WTC11 (cell line): ENCODE measurements at places on chromosomes 2 and 18.

GRCh38 chr2:157777427-157777826 is 98.7 kb downstream of the ACVR1 start:
- peaks cover 20% of the 10 kb centered on the region for H3K4me1 ChIP-seq
- no peaks in the 10 kb centered on the region for H3K27me3 ChIP-seq
- H3K27ac ChIP-seq: no peak overlapping the region
- no peak overlapping the region for H3K4me3 ChIP-seq
- DNase-seq: peak; percentile 36
- H3K36me3 ChIP-seq: peaks cover 24% of the 10 kb centered on the region

GRCh38 chr2:74856004-74856578 is 22.2 kb downstream of the HK2 start:
- peaks cover 38% of the 10 kb centered on the region for H3K4me1 ChIP-seq
- no peaks in the 10 kb centered on the region for H3K27me3 ChIP-seq
- H3K27ac ChIP-seq: no peak overlapping the region; the same call in 1 of the 2 replicates

- H3K4me3 ChIP-seq: no peak overlapping the region
- H3K4me1 ChIP-seq: peaks cover 13% of the 10 kb centered on the region
- no peak overlapping the region for H3K27ac ChIP-seq
- H3K36me3 ChIP-seq: peaks cover 47% of the 10 kb centered on the region
These were observed 48.5 kb downstream of the CCDC138 start for GRCh38 chr2:108835040-108835439.

DNA sequence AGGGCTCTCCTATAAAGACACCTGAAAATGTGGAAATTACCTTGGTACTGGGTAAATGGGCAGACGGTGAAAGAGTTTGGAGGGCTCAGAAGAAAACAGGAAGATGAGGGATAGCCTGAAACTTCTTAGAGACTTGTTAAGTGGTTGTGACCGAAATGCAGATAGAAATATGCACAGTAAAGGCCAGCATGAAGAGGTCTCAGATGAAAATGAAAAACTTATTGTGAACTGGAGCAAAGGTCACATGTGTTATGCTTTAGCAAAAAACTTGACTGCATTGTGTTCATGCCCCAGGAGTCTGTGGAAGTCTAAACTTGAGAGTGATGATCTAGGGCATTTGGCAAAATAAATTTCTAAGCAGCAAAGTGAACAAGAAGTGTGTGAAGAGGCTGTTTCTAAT is 137.1 kb downstream of the CBLN2 start:
- no peak overlapping the region for H3K4me3 ChIP-seq
- H3K27me3 ChIP-seq: peaks cover 4% of the 10 kb centered on the region
- DNase-seq: no peak
- peaks cover 36% of the 10 kb centered on the region for H3K36me3 ChIP-seq
- H3K4me1 ChIP-seq: no peaks in the 10 kb centered on the region

GRCh38 chr18:21327101-21327500 is 85.1 kb downstream of the GREB1L start:
- no peak overlapping the region for H3K4me3 ChIP-seq
- H3K4me1 ChIP-seq: peaks cover 36% of the 10 kb centered on the region
- H3K36me3 ChIP-seq: no peaks in the 10 kb centered on the region
- H3K27ac ChIP-seq: peak overlapping the region; percentile 90; the same call in 1 of the 2 replicates

GRCh38 chr2:141348481-141348880 is 782.3 kb downstream of the LRP1B start:
- H3K27me3 ChIP-seq: no peaks in the 10 kb centered on the region
- no peak overlapping the region for H3K4me3 ChIP-seq
- H3K27ac ChIP-seq: no peak overlapping the region
- no peaks in the 10 kb centered on the region for H3K36me3 ChIP-seq

GRCh38 chr2:86307431-86307830 is 30.0 kb downstream of the REEP1 start:
- DNase-seq: no peak
- no peaks in the 10 kb centered on the region for H3K36me3 ChIP-seq
- no peaks in the 10 kb centered on the region for H3K27me3 ChIP-seq

DNA sequence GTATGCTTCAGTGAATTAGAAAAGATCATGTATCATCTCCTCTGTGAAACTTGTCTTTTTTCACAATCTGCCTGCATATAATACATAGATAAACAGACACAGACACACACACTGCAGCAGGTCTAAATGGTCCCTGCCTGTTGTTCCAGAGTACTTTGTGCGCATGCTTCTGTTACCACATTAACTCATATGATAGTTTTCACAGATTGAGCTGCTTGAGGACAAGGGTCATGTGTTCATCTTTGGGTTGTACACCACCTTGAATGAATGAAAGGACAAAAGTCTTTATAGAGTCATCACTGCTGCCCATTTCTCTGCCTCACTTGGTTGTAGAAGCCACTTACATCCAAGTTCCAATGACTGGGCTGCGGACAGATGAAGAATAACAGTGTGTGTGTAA is 72.7 kb upstream of the GLS start:
- no peak for DNase-seq
- H3K4me3 ChIP-seq: no peak overlapping the region
- no peak overlapping the region for H3K27ac ChIP-seq

DNA sequence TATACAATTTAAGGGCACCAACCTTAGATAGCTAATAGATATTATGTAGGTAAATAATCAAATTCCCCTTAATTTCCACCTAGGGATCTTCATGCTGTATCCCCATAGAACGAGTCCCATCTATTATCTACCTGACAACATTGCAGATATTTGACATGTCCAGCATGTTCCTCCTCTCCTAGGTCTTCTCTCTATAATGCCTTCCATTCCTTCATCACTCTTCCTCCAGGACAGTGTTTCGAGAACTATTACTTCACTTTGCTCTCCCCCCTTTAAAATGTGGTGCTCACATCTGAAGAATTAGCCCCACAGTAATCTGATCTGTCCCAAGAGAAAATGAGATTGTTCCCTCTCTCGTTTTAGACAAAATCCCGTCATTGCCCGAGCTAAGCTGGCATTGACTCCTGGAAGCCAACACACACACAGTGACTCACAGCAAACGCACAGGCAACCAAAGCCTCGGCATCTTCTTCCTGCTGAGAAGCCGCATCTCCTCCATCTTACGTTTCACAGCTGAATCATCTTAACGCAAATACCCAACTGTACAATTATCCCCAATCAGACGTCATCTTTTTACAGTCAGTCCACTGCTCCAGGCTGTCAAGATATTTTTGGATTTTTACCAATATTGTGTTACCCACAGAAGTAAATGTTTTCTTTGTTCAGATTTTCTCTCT is 162.9 kb upstream of the AGAP1 start:
- no peak overlapping the region for H3K4me3 ChIP-seq
- DNase-seq: no peak
- H3K27ac ChIP-seq: no peak overlapping the region
- H3K27me3 ChIP-seq: no peaks in the 10 kb centered on the region; the same call in 1 of the 2 replicates
- no peaks in the 10 kb centered on the region for H3K36me3 ChIP-seq

GRCh38 chr2:140988597-140988996 is 1142.2 kb downstream of the LRP1B start:
- no peaks in the 10 kb centered on the region for H3K36me3 ChIP-seq
- no peak for DNase-seq
- H3K27me3 ChIP-seq: no peaks in the 10 kb centered on the region
- peaks cover 19% of the 10 kb centered on the region for H3K4me1 ChIP-seq
- H3K27ac ChIP-seq: no peak overlapping the region

DNA sequence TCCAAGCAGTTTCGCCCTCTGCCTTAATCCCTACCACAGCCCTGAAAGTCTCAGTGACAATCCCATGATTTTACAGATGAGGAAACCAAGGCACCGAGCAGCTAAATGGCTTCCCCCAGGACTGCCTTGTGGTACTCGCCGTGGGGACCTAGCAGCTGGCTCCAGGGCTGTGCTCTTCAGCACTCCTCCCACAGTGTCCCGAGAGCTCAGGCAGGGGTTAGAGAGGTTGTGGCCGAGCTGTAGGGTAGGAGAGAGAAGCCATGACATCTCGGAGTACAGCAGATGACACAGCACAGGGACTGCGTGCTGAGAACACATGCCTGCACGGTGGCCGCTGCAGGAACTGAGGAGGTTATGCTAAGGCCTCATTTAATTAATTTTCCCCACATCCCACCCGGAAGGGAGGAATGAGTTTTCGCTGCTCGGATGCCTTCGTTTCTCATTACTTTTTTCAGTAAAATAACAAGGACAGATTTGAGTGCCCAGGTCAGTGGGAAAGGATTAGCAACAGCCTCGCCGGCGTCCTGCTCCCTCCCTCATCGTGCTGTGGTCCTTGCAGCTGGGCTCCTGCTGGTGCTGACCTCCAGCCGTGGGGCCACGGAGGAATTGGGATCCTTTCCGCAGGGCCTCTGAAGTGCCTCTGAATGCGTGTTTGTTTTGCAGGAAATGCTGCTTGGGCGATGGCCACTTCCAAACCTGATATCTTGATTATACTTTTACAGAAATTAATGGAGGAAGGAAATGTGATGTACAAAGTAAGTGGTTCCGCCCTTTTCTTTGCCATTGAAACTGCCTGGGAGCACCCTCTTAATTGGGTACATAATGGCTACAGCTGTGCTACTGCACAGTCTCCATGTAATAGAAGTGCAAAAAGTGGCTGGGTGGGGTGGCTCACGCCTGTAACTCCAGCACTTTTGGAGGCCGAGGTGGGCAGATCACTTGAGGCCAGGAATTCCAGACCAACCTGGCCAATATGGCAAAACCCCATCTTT is 61.2 kb downstream of the WDSUB1 start:
- H3K27ac ChIP-seq: no peak overlapping the region
- no peak overlapping the region for H3K4me3 ChIP-seq
- no peaks in the 10 kb centered on the region for H3K27me3 ChIP-seq
- H3K36me3 ChIP-seq: peaks cover 7% of the 10 kb centered on the region

DNA sequence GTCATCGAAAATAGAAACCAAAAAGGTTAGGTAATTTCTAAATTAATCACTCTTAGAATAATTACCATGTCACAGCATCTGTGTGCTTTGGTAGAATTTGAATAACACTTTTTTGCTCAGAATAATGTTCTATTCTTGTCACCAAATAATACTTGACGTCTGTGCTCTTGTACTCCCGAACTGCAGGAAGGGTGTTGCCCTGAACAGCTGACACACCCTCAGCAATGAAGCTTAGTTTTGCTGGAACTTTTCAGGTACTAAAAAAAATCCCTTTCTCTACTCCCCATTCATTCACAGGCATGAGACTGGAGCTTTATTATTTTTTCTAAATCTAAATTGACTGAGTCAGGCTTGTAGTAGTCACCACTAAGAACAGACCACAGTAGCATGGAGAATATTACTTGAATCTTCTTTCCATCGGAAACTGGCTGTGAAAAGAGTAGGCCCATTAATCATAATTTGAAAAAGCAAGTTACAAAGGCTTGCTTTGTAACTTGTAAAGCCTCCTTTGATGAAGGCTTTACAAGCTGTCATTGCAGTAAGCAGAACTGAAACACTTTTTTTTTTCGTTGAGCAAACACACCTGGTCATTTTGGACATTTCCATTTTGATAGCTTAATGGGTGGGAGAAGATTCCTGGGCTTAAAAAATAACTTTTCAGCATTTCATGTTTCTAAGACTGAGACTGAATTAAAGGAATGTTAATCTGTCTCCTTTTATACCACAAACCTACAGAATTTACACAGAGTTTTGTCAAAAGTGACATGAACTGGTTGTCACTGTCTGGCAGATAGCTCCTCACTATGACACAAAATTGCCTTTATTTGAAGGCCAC is 70.3 kb upstream of the PELI1 start:
- H3K27me3 ChIP-seq: 0 out of 2 replicates have a peak, but pooled peaks cover 2% of the 10 kb centered on the region
- no peak overlapping the region for H3K27ac ChIP-seq
- no peak overlapping the region for H3K4me3 ChIP-seq
- peaks cover 42% of the 10 kb centered on the region for H3K4me1 ChIP-seq
- no peak for DNase-seq
- H3K36me3 ChIP-seq: peaks cover 3% of the 10 kb centered on the region; the same call in 1 of the 2 replicates

- peaks cover 22% of the 10 kb centered on the region for H3K4me1 ChIP-seq
- H3K36me3 ChIP-seq: peaks cover 26% of the 10 kb centered on the region
- DNase-seq: no peak
- H3K27ac ChIP-seq: no peak overlapping the region
- no peaks in the 10 kb centered on the region for H3K27me3 ChIP-seq
- H3K4me3 ChIP-seq: no peak overlapping the region
These were observed 432.7 kb upstream of the RAB12 start for GRCh38 chr18:8176554-8176953.

GRCh38 chr18:79402977-79403722 is 7.4 kb downstream of the NFATC1 start:
- H3K4me3 ChIP-seq: no peak overlapping the region
- no peak for DNase-seq
- no peaks in the 10 kb centered on the region; the same call in 1 of the 2 replicates for H3K36me3 ChIP-seq
- H3K4me1 ChIP-seq: peaks cover 51% of the 10 kb centered on the region
- H3K27me3 ChIP-seq: peaks cover 15% of the 10 kb centered on the region

DNA sequence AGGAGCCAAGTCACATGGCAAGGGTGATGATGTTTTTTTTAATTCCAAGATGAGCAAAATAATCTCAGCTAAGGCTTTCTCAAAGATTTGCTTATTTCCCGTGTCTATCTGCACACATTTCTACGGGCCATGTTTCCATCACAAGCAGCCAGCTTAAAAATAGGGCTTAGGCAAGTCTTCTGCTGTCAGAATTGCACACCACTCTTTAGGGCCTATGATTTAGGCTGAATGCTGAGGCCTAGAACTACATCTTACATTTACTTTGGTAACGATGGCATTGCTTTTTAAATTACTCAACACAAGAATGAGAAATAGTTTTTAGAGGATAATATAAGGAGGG is 144.2 kb downstream of the RNF144A start:
- no peak overlapping the region for H3K27ac ChIP-seq
- DNase-seq: no peak
- peaks cover 2% of the 10 kb centered on the region; the same call in 1 of the 2 replicates for H3K27me3 ChIP-seq
- H3K4me3 ChIP-seq: no peak overlapping the region
- peaks cover 19% of the 10 kb centered on the region for H3K36me3 ChIP-seq

DNA sequence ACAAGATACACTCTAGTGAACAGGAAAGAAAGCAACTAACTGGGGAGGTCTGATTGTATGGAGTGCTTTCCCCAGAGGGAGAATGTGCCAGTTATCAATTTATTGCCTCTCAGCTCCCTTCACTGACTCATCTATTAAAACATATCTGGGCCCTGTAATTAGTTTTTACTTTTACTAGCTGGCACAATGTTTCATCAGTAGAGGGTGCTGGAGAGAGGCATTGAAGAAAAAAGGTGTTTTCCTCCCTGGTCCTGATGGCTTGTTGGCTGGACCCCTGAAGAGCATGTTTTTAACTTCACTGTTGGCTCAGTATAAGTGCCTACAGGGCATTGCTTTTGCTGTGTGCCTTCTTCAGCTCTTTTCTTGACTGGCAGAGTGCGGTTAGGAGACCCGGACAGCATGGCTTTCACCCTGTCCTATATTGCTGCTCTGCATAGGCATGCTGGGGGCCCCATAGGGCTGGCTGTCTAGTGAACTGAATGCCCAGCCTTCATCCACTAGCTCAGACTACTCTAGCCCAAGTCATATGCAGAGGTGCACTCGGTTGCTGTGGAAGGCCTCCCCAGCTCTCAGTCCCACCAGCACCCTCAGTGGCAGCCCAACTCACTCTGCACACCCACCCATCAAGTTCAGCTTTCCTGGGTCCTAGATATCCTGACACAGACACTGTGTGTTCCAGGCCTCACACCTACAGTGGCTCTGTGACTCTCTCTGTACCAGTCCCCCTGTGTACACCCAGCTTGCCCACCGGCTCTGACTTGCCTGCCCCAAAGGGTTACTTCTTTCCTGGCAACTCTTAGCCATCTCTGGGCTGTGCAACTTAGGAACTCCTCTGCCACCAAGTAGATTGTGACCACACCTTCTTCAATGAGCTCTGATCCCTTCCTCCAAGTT is 62.3 kb upstream of the ACYP2 start:
- no peak for DNase-seq
- H3K27ac ChIP-seq: no peak overlapping the region
- peaks cover 11% of the 10 kb centered on the region for H3K36me3 ChIP-seq
- no peak overlapping the region for H3K4me3 ChIP-seq
